Renal cortex interstitium (tissue), 15 donors: ENCODE measurements at places on chromosomes 6 and 20. TPM values are rescaled to one million over a fixed set of nuclear protein-coding genes. Genes with fewer than 3 reads are reported as not detected.

DNA sequence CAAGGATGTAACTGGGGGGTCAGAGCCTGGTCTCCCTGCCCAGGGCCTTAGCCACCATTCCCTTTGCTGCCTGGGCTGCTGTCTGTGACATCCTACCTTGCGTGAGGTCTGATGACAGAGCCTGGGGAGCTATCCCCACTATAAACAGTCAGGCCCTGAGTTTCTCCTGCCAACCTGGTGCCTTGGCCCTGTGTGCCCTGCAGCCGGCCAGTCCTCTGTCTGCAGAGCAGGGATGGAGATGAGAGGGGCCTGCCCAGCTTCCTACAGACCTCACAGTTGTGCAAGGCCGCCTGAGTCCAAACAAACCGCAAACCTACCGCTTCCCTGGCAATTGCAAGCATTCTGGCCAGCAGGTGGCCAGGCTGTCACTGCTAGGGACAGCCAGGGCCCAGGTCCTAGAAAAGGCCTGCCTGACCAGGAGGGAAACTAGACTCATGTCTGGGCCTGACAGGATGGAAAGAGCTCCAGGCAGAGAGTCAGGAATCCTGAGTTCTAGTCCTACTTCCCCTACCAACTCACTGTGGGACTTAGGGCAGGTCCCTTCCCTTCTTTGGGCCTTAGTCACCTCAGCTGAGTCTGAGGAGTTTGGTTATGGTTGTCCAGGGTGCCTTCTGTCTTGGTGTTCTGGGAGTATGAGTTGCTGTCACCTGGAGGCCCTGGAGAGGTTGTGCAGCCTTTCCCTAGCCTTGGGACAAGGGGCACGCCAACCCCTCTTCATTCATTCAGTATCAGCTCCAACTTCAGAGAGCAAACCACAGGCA, 86.2 kb downstream of the VEGFA start:
- DNase-seq: no peak

The PROKR2 gene
- polyA plus RNA-seq: 0.26 TPM

The HLA-B gene
- 145 TPM for polyA plus RNA-seq

GRCh38 chr6:8268606-8269005, 166.3 kb upstream of the EEF1E1 start:
- no peak for DNase-seq

DNA sequence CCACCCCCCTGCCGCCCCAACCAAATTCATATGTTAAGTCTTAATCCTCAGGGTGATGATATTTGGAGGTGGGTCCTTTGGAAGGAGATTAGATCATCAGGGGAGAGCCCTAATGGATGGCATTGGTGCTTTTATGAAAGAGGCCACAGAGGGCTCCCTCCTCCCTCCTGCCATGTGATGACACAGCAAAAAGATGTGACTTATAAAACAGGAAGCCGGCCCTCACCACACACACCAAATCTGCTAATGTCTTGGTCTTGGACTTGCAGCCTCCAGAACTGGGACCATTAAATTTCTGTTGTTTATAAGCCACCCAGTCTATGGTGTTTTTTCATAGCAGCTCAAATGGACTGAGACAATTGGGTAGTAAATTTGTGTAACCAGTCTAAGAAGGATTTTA, 176.3 kb downstream of the ADGRG6 start:
- DNase-seq: no peak

The NOP56 gene
- polyA plus RNA-seq: 257 TPM

DNA sequence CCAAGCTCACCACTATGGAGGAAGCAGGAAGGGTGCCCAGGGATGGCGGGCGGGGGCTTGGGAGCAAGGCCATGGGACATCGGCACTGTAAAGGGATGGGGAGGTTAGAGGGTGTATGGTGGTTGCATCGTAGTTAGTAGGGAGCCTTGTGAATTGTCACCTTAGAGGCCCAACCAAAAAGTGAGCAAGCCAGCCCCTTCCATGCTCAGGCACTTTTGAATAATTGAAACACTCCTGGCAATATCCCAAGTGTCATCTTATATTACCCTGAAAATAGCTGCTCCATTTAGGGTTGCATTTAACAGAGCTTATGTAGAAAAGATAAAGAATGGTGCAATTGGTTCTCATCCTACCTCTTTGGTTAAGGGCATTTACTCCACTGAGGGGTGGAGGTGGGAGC, 169.2 kb downstream of the SAMD5 start:
- no peak for DNase-seq

DNA sequence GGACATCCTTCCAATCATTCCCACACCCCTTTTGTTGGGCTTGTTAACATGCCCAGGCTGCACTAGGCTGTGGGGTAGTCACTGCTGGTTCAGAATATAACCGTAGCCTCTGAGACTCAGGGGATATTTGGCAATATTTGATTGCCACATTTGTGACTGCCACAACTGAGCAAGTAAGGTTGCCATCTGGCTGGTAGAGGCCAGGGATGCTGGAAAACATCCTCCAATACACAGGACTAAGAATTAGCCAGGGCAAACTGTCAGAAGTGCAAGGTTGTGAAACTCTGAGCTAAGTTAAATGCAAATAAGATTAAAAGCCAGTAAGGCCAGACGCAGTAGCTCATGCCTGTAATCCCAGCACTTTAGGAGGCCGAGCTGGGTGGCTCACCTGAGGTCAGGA, 112.0 kb downstream of the ZMYND8 start:
- DNase-seq: no peak

The OPRM1 gene
- polyA plus RNA-seq: not detected

- no peak for DNase-seq
These were observed 31.9 kb downstream of the NSFL1C start for GRCh38 chr20:1434571-1435336.

DNA sequence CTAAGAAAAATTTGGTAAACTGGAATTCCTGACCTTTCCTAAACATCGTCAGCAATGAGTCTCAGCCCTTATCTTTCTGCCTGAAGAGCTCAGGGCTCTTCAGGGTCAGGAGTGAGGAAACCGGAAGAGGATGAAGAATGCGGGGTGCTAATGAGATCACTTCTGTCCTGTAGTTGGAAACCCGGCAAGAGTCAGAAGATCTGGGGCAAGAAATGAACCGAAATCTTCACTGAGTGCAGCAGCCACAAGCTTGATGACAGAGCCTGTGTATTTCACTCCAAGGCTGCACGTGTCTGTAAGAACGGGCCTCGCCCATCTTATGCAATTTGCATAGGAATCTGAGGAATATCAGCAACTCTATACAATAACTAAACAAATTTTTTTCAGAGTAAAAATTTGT, 60.4 kb upstream of the QKI start:
- DNase-seq: no peak

- no peak for DNase-seq
These were observed 92.8 kb downstream of the TAF4 start for GRCh38 chr20:61972636-61973508.

The CSTF1 gene
- polyA plus RNA-seq: 49.7 TPM

GRCh38 chr20:61426352-61426751, 174.3 kb downstream of the CDH4 start:
- no peak for DNase-seq

The CLDN20 gene
- polyA plus RNA-seq: 0.92 TPM

DNA sequence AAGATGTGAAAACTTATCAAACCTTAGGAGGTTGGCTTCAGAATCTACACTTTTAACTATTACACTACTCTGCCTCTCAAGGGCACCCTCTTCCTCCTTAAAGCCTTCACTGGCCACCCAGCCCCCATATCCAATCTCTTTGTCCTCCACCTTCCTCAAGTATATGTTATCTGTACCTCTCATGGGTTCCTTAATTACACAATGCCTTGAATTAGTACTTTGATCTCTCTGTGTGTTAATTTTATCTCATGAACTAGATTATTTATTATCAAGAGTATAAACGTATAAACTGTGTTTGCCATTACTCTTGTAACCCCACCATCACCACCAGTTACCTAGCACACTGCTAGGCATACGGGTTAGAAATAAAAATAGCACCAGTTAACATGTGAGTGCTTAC, 83.3 kb downstream of the NCR2 start:
- DNase-seq: no peak

DNA sequence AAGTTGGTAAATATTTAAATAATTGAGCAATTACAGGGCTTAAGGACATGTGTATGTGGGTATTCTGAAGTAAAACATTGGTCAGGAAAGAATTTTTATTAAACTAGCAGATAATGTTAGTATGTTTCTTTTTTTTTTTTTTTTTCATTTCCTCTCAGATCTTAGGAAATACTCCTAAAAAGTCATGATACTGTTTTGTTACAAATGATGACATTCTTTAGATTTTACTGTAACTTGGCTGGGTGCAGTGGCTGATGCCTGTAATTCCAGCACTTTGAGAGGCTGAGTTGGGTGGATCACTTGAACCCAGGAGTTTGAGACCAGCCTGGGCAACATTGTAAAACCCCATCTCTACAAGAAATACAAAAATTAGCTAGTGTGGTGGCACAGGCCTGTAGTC, 41.5 kb downstream of the CDC40 start:
- DNase-seq: no peak

The LAMA2 gene
- 33.6 TPM for polyA plus RNA-seq

GRCh38 chr6:133854364-133855275, 34.3 kb upstream of the TCF21 start:
- no peak for DNase-seq

The HLA-DRB1 gene
- polyA plus RNA-seq: 61.1 TPM

- no peak for DNase-seq
These were observed 857 bp downstream of the TAP2 start for GRCh38 chr6:32837651-32838113.

The SAMD3 gene
- polyA plus RNA-seq: 0.82 TPM

- no peak for DNase-seq
These were observed 138.3 kb downstream of the COL9A1 start for GRCh38 chr6:70164556-70164955.

DNA sequence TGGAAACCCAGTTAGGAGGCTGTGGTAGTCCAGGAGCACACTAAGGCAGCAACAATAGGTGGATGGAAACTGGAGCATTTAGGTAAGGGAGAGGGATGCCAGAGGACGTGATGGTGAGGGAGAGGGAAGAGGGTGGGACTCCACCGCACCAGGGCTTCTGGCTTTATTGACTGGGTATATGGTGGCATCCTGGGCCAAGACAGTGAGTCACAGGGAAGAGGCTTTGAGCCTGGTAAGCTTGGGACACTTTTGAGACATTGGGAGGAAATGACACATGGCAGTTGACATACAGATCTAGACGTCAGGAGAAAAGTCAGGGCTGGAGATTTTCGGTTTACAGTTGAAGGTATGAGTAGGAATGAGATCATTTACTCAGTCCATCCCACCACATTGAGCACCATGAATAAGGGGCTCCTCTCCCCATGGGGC, 14.9 kb downstream of the NT5E start:
- no peak for DNase-seq

GRCh38 chr20:51093240-51093763, 70.4 kb upstream of the KCNG1 start:
- DNase-seq: no peak
